ENCODE measurements at places on chromosomes 7 and 10. TPM values are rescaled to one million over a fixed set of nuclear protein-coding genes. Genes with fewer than 3 reads are reported as not detected.

The GIMAP8 gene
- 40.6 TPM for total RNA-seq

The TFPI2 gene
- not detected for total RNA-seq

The PRKG1 gene
- total RNA-seq, result not detected

The LIPJ gene
- not detected for total RNA-seq

The PTN gene
- total RNA-seq, result not detected

The ITIH2 gene
- not detected for total RNA-seq

The HOXA4 gene
- total RNA-seq, result not detected

The ADAM12 gene
- not detected for total RNA-seq

Data from activated naive CD4-positive, alpha-beta T cell treated with anti-CD3 and anti-CD28 coated beads, Interleukin-2, amount 10 ng/mL, durations not matched to agents 5 hours and 36 hours (primary cell).